ENCODE measurements at places on chromosomes 7 and 10.

- peak; percentile 50 for DNase-seq
Measured at GRCh38 chr10:6416892-6417512, 163.1 kb downstream of the PRKCQ start.

- peak; percentile 99 for DNase-seq
Measured at GRCh38 chr10:130111113-130111851, 652 bp upstream of the C10orf143 start.

- DNase-seq = no peak
Measured at GRCh38 chr10:124537891-124538290, 76.3 kb downstream of the LHPP start.

GRCh38 chr10:91891125-91892001, 17.9 kb downstream of the FGFBP3 start:
- no peak for DNase-seq

DNA sequence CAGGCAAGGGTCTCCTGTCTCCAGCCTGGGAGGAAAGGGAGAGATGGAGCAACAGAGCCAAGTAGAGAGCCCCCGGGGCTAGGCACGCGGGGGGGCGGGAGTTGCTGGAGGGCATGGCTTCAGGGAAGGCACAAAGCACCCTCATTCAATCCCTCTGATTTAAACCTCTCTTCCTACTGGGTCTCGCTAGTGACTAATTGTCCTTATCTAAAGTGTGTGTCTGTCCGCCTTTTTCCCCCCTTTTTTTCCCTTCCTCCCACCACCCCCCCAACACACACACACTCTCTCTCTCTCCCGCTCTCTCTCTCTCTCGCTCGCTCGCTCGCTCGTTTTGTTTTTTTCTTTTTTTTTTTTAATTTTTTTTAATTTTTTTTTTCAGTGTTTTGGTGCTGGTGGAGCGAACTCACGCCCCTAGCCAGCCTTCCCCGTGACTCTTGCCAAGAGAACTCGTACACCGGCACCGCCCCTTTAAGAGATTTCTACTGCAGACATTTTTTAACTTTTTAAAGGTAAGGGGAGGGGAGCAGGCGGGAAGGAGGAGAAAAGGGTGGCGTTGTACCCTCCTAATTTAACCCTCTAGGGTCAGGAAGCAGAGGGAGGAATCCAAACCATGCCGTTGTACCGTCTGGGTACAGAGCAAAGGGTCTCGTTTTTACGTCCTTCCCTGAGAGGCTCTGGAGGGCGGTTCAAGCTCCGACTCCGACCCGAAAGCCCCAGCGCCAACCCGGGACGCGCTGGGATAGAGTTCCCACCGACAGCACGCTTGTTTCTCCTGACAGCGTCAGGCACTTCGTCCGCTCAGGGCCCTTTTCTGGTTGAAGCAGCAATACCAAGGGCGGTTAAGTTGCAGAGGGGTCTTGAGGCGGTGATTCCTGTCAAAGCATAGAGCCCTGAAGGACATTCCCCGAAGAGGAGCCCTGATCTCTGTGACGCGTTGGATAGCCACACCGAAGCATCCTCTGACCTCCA, at the start of gene HPSE2:
HPSE2 (minus strand) TSS at position 195 of the 969 bp plus-strand sequence.
- DNase-seq = no peak

- DNase-seq = no peak
Measured at GRCh38 chr7:95632609-95633008, 36.3 kb upstream of the PDK4 start.

- no peak for DNase-seq
Measured at GRCh38 chr7:139362981-139363380, 3.3 kb downstream of the LUC7L2 start.

DNA sequence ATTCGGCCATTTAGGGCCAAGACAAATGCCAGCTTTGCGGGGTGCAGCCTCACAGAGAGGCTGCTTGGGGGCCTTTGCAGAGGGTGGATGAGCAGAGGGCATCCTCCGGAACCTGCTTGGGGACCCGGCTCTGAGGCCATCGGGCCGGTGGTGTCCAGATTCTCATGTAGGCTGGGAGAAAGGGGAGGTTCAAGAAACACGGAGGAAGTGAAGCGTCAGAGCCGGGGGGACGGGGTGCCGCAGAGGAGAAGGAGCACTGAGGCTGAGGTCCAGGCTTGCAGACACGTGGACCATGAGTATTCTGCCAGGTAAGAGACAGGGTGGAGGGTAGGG, 150.7 kb upstream of the SHH start:
- DNase-seq = no peak

- DNase-seq = no peak
Measured at GRCh38 chr7:876972-877311, 588 bp downstream of the GET4 start.

DNA sequence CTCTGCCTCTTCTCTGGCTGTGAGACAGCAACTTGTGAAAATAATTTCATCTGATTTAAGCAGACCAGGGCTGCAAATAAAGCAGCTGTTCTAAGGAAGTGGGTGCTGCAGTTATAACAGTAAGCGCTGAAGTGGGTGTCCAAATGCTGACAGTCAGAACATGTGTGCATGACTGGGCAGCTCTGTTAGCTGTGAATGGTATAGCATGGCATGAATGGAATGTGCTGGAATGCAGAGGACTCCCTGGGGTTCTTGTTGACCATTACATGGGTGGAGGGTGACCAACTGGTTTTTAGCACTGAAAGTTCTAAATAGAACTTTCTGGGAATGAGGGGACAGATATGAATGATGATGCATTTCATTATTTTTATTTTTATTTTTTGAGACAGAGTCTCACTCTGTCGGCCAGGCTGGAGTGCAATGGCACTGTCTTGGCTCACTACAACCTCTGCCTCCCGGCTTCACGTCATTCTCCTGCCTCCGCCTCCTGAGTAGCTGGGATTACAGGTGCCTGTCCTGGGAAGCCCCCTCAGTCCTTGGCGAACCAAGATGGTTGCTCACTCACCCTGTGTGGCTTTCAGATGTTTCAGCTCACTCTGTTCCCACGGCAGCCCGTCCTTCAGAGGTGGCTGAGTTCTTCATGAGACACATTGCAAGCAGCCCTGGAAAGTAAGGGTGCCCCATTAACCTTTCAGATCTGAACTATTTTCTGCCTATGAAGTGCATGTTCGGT, 319.8 kb upstream of the PHYHIPL start:
- peak; percentile 88 for DNase-seq

- DNase-seq = no peak
Measured at GRCh38 chr10:32371101-32371500, 24.1 kb upstream of the EPC1 start.

- no peak for DNase-seq
Measured at GRCh38 chr10:113572520-113573290, 19.9 kb downstream of the HABP2 start.

DNA sequence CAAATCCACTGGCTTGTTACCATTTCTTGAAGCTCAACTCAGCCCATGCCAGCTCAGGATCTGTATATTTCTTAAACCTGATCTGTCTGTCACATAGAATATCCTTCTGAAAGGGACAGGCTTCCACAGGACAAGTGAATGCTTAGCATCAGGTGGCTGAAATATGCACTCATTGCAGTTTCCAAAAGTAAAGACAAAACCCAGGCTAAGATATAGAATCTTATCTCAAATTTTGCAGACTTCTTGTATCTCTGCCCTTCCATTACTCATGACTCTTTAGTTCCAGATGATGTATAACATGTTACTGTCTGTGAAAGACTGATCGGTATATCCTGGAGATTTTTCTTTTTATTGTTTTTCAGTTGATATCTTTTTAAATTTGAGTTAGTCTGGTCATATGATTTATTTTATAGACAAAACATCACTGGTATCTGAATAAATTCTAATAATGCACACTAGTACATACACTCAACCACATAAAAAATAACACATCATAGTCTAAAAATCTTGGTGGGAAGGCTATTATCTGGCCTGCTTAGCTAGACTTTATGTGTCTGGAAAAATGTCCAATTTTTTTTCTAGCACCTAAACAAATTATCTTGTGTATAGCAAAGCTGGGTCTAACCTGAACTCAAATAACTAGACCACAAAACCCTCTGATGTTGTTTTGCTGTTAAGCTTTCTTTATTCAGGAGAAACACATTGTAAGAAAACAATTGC, 182.6 kb downstream of the ADAM12 start:
- no peak for DNase-seq

DNA sequence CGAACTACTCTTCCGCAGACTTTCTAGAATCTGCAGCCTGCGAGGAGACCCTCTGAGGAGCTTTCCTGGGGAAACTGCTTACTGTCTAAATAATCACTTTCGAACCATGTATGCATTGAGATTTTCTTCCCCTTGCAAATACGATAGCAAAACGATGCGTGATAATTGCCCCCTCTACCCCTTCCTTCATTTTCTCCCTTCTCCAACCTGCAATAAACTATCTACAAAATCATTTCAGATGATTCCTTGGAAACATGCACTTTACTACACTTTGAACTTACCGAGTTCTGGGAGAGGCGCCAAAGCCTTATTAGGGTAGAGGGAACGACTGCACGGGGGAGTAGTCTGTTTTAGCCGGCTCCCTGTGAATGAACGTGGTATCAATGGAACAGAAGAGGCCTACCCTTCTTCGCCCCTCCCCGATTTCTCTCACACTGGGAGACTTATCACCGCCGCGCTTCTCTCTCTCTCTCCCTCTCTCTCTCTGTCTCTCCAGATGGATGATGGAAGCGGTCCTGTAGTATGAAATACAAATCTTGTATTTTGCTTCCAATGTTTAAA, at the start of gene FGFBP3:
FGFBP3 (minus strand) TSS at position 370 of the 561 bp plus-strand sequence. CDS start 517 bp downstream, outside the sequence.
- DNase-seq = no peak

DNA sequence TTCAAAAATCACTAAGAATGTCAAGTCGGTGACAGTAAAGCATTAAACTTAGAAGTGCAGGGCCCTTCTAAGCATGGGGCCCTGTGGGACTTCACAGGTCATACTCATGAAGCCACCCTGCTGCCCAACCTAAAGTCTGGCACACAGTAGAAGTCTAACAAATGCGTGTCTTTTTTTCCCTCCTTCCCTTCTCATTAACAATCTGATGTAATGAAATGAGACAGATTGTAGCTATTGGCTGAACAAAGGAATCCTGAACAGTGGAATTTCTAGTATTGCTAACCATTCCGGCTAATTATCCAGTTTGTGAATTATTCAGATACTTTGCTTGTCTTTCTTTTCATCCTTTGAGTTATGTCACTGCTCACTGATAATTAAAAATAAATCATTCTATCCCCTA, 369.9 kb downstream of the WDR11 start:
- no peak for DNase-seq

- no peak for DNase-seq
Measured at GRCh38 chr10:74118804-74119203, 31.8 kb downstream of the AP3M1 start.

DNA sequence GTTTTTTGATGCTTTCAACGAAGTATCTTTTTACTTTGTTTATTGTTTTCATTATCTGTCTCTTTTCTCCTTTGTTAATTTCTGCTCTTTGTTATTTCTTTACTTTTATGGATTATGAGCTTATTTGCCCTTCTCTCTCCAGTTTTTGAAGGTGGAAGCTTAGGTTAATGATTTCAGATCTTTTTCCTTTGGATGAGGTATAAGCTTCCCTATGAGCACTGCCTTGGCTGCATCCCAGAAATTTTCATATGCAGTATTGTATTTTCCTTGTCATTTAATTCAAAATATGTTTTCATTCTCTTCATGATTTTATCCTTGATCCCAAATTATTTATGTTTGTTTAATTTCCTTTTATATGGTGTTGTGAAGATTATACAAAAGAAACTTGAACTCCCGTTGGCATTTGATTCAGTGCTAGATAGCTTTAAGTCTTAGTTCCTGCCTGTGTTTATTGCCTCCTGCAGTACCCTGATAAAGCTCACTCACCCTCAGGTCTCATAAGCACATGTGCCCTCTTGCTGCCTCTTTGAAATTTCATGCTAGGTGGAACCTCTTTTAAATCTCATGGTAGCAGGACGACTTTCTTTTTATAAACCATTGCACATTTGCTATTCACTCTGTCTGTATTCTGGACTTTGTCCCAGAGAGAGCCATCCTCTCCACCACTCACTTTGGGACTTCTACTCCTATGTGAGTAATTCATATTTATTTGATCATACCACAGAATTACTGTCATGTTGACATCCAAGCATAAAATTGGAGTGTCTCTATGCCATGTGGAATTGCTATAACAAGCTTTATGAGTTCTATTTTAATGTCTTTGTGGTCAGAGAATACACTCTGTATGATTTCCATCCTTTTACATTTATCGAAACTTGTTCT, 23.0 kb upstream of the CEP41 start:
- DNase-seq = no peak

Data from hepatic stellate cell (primary cell).